ENCODE measurements at places on chromosomes 16 and 17. TPM values are rescaled to one million over a fixed set of nuclear protein-coding genes. Genes with fewer than 3 reads are reported as not detected.

Gene ATP5PD
- total RNA-seq: 153 TPM

Gene EFTUD2
- 62.5 TPM for total RNA-seq

- H3K36me3 ChIP-seq: no peaks in the 10 kb centered on the region
- no peak overlapping the region for H3K27ac ChIP-seq
- no peak overlapping the region for H3K4me3 ChIP-seq
- peaks cover 2% of the 10 kb centered on the region for H3K4me1 ChIP-seq
- DNase-seq: no peak
- H3K27me3 ChIP-seq: no peaks in the 10 kb centered on the region
Observed at GRCh38 chr17:81102352-81102751, 63.0 kb upstream of the PVALEF start.

DNA sequence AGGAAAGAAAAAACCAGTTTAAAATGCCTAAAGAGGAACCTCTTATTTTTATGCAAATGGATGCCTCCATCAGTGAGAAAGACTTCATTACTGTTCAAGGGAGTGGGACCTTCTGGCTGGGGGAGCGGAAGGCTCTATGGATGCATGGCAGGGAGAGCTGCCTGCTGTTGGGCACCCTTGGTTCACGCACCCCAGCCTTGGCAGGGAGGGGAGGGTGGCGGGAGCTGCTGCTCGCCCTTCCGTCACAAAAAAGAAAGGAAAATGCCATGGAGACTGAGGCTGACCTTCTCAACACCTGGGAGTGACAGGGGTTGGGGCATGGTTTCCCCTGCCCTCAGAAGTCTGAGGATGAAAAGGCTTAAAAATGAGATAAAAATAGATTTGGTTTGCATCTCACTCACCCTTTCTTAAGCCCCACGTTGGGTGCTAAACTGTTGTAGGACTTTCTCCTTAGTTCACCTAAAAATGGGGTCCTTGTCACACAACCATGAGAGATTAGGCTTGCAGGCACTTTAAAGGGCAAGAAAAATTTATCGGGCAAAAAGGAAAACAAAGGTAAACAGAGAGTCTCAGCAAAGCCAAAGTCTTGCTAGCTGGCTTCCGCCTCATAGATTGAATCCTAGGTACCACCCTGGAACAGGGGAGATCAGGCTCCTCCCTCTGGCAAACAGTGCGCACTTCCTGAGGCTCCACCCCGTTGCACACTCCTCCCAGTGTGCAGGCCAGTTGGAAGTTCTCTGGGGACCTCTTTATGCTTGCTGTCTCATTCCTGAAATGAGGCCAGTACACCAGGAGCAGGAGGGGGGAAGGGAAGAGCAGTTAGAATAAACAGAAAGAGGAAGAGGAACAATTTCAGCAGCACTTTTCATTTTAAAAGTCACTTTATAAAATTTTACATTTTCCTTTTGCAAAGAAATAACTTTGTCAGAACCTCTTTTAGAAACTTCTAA is 31.6 kb downstream of the PHKB start:
- DNase-seq: peak; percentile 41
- no peak overlapping the region for H3K4me3 ChIP-seq
- no peaks in the 10 kb centered on the region for H3K27me3 ChIP-seq
- H3K4me1 ChIP-seq: no peaks in the 10 kb centered on the region
- no peaks in the 10 kb centered on the region for H3K36me3 ChIP-seq
